Stimulated activated CD8-positive, alpha-beta memory T cell treated with anti-CD3 and anti-CD28 coated beads, Interleukin-4, amount 100 ng/mL, for 48 hours (primary cell): ENCODE measurements at places on chromosomes 2 and 18.

- DNase-seq = no peak
These were observed 230.4 kb upstream of the SPRED2 start for GRCh38 chr2:65662654-65663432.

GRCh38 chr2:220533485-220533884 is 906.1 kb downstream of the SLC4A3 start:
- no peak for DNase-seq

GRCh38 chr18:36675076-36675475 is 153.7 kb downstream of the TPGS2 start:
- DNase-seq = no peak

DNA sequence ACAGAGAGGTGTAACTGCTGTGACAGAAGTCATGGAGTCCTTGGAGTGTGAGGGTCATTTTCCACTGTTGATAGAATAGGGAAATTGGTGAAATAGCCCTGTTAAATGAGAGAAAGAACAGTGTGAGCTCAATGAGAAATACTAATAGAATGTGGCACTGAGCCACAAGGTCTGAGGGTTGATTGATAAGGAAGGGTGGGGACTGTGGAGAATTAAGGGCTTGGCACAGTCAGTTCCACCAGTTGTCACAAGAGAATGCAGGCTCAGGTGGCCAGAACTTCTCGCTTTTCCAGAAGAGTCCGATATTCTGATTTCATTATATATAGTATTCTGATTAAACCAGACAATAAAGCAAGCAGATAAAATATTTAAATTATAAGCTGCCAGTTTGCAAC is 9.1 kb upstream of the IL1RN start:
- no peak for DNase-seq

GRCh38 chr2:46535360-46535759 is 56.0 kb downstream of the TMEM247 start:
- DNase-seq = peak; percentile 62

GRCh38 chr2:171598713-171599319 is 76.5 kb downstream of the CYBRD1 start:
- peak; percentile 44 for DNase-seq

- no peak for DNase-seq
These were observed 26.3 kb downstream of the TMEM163 start for GRCh38 chr2:134692499-134692898.

DNA sequence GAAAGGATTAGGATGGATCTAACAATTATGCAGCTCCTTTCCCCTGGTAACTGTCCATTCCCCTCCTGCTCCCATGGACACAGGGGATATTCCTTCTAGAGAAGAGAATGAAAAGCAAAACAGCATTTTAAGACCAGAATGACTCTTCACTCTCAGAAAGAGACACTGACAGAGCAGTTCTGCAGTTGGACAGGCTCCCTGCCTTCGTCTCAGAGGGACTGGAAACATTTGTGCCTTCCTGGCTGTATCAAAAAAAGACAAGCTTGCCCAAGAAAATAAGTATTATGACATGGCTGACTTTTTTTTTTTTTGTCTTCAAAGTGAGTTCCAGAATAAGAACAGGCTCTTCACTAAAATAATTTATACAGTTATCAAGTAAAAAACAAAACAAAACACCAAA is 9.5 kb downstream of the PID1 start:
- DNase-seq = no peak

DNA sequence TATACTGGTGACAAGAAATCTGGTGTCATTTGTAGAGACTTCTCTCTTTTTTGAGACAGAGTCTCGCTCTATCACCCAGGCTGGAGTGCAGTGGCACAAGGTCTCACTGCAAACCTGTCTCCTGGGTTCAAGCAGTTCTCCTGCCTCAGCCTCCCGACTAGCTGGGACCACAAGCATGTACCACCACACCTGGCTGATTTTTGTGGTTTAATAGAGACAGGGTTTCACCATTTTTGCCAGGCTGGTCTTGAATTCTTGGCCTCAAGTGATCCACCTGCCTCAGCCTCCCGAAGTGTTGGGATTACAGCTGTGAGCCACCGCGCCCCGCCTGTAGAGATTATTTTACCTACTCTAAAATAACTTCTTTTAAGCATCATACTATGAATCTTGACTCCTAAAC is 6.5 kb downstream of the HNRNPLL start:
- no peak for DNase-seq

DNA sequence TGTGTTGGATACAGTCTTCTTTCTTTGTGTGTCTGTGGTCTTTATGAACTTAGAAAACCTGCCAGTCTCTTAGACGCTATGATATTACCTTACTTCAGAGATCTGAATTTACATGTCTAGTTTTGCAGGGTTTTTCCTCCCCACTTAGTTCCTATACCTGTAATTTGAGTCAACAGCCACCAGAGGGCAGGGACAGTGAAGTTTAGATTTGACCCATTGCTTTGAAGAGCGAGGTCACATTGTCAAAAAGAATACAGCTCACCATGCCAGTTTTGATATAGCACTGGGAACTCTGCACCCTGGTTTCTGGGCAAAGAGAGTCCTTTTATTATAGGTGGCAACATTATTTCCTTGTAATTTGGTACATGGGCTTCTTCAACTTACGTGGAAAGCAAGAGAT is 102.3 kb downstream of the MAPK4 start:
- no peak for DNase-seq

DNA sequence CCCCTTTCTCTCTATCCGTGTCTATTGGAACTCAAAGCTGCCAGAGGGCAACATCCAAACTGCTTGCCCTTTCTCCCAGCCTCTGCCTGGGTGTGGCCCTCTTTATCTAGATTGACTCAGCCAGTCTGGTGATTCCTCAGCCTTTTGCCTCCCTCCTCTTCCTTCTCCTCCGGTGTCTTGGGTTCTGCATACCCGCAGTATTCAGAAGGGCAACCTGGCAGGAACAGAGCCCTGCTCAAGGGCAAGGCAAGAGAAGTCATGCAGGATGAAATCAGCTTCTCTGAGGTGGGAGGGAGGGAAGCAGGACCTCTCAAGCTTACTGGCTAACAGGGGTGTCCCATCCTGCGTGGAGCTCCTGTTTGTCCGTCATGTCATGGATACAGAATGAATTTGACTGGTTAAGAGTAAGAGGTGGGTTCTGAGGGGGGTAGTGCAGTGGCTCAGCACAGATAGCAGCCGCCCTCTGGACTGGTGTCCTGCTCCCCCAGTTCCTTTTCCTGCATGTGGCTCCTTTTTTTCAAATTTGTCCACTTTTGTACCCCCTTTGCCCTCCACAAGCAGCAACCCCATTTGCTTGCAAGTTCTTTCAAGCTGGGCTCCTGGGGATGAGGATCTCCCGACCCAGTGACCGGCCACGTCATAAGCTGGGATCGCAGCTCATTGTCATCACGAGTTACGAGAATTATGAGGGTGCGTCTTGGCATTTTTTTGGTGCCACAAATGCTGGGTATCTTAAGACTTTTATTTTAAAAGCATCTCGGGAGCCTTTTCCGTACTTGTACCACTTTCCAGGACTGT is 154.1 kb downstream of the FHOD3 start:
- DNase-seq = no peak

DNA sequence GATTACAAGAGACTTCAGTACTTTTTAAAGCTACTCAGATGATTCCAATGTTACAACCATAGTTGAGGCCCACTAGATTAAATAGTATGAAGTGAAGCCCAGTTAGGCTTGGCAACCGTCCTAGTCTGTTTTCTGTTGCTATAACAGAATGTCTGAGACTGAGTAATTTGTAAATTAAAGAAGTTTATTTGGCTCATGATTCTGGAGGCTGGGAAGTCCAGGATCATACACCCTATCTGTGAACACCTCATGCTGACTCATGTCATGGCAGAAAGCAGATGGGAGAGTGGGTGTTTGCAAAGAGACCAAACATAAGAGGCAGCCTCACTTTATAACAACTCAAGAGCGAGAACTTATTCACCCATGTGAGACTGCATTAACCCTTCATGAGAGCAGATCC is 63.1 kb downstream of the CCDC150 start:
- no peak for DNase-seq

- DNase-seq = no peak
These were observed 29.9 kb upstream of the REG3A start for GRCh38 chr2:79189465-79189864.

DNA sequence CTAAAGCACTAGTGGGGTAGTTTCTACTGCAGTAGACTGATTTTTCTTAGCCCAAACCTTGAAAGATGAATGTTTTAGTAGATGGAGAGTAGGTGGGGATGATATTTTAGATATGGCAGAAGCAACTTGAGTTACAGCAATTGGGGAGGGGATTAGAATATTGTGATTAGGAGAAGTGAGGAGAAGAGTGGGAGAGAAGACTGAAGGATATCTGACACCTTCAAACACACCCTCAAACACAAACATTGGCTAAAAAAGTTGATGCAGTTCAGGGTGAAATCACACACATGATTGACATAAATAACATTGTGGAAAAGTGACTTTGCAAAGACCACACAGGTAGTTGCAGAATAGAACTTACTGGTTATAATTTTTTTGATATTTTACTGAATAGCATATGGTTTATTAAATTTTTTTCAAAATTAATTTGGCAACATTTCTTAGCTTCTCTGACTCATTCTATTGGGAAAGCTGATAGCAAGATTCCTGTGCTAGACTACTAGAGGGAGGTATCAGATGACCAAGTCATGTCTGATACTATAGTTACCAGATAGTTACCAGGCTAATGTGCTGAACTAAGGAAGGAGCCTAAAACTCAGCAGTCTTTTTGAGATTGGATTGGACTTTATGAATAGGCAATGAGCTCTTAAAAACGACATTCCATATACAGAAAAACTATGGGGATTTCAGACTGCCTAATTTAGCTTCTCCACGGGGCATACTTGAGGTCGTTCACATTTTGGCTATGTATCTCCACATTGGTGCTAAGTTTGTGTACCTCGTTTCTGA is 73.0 kb downstream of the ACTR3 start:
- no peak for DNase-seq

DNA sequence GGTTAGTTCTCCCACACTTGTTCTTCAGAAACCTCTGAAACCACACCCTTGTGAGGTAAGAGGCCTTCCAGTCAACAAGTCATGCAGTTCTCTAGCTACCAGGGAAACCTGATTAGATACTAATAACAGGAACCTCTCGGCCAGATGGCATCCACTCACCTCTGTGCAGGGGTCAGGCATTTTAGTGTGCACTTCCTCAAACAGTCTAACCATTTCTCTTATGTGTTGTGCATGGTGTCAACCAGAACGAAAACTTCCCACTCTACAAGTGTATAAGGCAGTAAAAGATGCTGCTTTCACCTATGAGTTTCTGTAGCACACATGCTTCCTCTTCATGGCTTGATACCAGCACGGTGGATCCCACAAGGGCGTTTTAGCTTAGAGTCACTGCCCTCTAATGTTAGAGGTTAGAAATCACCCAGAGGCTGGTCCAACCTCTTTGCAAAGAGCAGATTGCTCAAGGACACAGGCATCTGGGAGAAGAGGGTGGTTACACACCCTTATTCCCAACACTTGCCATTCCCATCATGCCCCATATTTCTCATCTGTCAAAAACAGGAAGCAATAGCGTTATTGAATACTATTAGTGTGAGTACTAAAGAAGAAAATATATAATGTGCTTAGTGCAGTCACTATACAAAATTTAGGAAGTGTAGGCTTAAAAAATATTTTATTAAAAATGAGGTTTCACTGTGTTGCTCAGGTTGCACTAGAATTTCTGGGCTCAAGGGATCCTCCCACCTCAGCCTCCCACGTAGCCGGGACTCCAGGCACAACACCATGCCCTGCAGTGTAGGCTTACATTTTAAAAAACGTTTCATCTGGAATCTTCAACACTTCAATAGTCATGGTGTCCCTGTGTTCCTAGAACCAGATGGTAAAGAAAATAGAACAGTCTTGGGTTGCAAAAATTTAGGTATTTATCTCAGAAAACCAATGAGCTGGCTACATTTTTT is 34.5 kb upstream of the RAB31 start:
- DNase-seq = peak; percentile 38

GRCh38 chr2:231894566-231895380 is 31.4 kb downstream of the NPPC start:
- no peak for DNase-seq

DNA sequence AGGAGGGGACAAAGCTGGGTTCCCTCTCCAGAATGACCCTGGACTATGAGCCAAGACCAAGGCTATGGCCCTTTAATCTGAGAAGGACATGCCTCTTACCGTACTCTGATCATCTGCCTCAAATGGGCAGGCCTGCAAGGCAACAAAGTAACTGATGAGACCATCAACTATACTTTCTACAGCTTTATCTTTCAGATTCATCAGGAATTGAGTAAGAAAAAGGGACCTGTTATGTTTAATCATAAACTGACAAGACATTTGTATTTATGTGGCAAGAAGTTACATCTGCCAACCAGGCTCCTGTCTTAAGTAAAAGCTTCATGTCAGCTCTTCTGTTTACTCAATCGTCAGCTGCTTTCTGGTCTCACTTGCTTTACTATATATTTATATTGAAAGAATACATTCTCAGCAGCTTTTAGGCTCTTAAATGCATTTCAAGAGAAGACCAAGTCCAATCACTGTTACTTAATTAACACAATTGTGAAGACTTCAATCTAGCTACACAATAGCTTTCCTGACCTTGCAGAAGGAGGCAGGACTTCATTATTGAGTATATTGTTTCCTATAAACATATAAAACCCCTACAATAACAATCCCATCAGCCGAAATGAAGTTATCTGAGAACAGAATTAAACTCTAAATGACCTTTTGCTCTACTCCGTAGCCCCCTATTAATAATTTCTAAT is 163.8 kb downstream of the ETAA1 start:
- no peak for DNase-seq

GRCh38 chr18:39942702-39943101 is 2012.3 kb upstream of the PIK3C3 start:
- no peak for DNase-seq

GRCh38 chr2:120539937-120540718 is 194.2 kb downstream of the INHBB start:
- no peak for DNase-seq

- no peak for DNase-seq
These were observed 20.9 kb downstream of the ITM2C start for GRCh38 chr2:230885463-230886130.

DNA sequence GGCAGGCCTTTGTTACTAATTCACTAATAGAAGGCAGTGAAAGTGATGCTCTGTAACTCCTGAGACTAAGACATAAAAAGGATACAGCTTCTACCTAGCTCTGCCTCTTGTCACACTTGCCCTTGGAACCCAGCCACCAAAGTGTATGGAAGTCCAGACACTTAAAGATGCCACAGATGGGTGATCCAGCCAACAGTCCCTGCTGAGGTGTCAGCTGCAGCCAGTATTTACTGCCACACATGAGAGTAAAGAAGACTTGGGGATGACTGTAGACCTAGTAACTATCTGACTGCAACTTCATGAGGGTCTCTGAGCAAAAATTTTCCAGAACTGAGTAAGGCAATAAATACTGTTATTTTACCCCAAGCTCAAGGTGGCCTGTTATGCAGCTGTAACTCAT is 8.8 kb downstream of the IMMT start:
- no peak for DNase-seq
